HEK293T (cell line): ENCODE measurements at places on chromosomes 2 and 18.

DNA sequence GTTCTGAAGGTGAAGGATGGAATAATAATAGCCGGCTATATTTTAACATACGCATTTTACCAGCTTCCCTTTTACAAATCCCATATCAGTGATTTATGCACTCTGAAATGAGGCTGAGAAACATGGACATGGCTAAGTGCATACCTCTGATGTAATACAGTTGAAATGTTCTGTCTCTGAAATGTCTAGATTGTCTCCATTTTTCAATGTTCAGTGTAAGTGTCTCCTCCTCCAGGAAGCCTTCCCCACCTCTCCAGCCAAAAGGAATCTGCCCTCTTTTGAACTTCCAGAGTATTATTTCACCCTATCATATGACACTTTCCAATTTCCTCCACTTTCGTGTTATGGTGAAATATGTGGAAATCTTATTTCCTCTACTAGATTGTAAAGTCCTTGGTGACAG, 29.5 kb upstream of the ME2 start:
- DNase-seq, result no peak

GRCh38 chr2:128498589-128498988, 179.9 kb upstream of the HS6ST1 start:
- no peak for DNase-seq

DNA sequence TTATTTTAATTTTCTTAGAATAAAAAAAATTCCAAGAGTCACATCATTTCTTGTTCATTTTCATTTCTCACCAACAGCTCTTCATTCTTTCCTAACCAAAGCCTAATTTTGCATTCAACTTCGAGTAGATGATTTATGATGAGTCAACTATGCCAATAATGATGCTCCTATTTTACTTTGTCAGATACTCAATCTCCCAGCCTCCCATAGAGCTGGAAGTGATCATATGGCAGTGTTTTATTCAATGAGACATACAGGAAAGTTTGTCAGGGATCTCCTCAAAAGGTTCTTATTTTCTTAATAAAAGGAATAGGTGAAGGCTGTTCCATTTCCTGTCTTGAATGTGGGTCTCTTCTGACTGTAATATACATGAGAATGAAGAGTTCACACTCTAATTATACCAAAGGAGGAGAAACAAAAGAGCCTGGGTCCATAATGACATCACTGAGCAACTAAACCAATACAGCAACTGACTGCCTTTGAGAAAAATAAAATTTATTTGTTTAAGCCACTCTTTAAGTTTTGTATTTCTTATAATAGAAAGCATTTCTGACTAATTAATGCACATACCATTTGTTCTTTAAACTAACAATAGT, 231.2 kb upstream of the CYP26B1 start:
- no peak for DNase-seq

GRCh38 chr2:127637725-127638252, 8.2 kb upstream of the GPR17 start:
- DNase-seq, result no peak

DNA sequence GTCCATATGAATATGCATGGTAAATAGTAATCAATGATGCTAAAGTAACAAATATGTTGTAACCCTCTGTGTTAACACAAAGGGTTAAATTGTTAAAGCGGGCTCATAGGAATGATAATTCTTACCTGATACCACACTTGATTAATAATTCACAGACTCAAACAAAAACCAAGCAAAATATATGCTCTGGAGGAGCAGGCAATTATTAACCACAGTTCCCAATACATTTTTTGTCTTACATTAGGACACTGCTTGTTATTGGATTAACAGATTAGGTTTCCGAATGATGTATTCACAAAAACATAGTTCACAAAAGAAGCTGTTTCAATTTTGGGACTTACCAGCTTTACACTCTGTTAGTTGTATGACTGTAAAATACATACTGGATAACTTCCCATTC, 300.9 kb upstream of the LRRTM4 start:
- DNase-seq, result no peak

- no peak for DNase-seq
Observed at GRCh38 chr18:79121746-79122474, 52.7 kb downstream of the ATP9B start.

DNA sequence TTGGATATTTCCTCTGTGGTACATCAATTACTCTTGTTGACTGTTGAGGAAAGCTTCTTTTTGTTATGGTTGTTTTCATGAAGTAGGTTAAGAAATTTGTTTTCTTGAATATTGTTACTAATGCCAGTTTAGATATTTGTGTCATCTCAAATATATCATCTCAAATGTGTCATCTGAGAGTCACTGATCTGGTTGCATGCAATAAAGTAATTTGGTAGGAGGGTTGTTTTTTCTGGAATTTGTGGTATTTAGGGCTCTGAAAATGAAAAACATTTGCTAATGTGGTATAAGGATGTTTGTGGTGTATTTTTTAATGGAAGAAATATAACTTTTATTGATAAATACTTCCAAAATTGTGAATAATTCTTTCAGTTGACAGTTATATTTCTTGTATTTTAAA, 117.7 kb downstream of the GREB1L start:
- DNase-seq, result no peak

DNA sequence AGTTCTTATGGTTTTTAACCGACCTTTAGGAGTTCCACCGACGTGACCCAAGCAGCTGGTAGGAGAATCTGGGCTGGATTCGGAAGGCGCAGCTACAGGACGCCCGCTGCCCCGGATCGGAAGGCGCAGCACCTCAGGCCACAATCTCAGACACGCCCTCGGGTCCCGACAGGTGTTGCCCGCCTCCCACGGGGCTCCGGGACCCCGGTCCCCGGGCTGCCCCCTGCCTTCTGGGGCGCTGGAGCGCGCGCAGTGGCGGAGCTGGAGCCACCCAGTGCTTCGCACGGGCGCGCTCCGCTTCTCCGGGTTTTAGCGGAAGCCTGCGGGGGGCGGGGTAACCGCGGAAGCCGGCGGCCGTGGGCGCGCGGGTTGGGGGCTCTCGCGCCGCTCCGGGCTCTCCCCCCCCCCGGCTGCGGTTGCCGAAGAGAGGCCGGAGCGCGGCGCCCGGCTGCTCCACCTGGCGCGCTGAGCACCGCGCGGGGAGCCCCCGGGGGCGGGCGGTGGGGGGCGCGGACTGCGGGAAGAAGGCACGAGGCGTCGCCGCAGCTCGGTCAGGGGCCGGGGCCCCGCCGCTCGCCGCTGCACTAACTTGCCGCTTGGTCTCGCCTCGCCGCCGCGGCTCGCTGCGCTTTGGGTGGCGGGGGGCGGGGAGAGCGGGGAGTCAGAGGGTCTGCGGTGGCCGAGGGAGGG, 718.8 kb downstream of the DPP10 start:
- no peak for DNase-seq
